Frontal cortex (tissue), 4 donors: ENCODE measurements at places on chromosomes 6 and 20. TPM values are rescaled to one million over a fixed set of nuclear protein-coding genes. Genes with fewer than 3 reads are reported as not detected.

Gene GPX5
- total RNA-seq: not detected

Gene EGFL8
- total RNA-seq: 5.7 TPM

Gene TRIM40
- not detected for total RNA-seq

Gene SMLR1
- total RNA-seq: not detected

Gene ZBTB24
- total RNA-seq: 16.3 TPM

Gene KIF6
- total RNA-seq: 1.2 TPM

Gene RAE1
- total RNA-seq: 31.8 TPM

Gene POU5F1
- total RNA-seq: not detected

Gene FOXQ1
- total RNA-seq: 1.2 TPM

Gene JAG1
- total RNA-seq: 20.0 TPM

Gene MCHR2
- total RNA-seq: 12.6 TPM

Gene GFOD1
- total RNA-seq: 32.2 TPM

Gene ARMH2
- total RNA-seq: not detected

Gene MYBL2
- 0.41 TPM for total RNA-seq

Gene TRDN
- under 0.01 TPM for total RNA-seq

Gene HCK
- total RNA-seq: 2.9 TPM

Gene C6orf89
- total RNA-seq: 28.9 TPM

Gene TFB1M
- 12.6 TPM for total RNA-seq

Gene BEND6
- total RNA-seq: 22.8 TPM

Gene GHRH
- not detected for total RNA-seq

Gene TOP1
- 26.5 TPM for total RNA-seq

Gene ANKRD66
- not detected for total RNA-seq

Gene EDN1
- total RNA-seq: 4.9 TPM

Gene OR2H1
- total RNA-seq: under 0.01 TPM

Gene SLC26A8
- 5.7 TPM for total RNA-seq

Gene PKIB
- total RNA-seq: 4.1 TPM
